ENCODE measurements at places on chromosomes 1 and 21.

DNA sequence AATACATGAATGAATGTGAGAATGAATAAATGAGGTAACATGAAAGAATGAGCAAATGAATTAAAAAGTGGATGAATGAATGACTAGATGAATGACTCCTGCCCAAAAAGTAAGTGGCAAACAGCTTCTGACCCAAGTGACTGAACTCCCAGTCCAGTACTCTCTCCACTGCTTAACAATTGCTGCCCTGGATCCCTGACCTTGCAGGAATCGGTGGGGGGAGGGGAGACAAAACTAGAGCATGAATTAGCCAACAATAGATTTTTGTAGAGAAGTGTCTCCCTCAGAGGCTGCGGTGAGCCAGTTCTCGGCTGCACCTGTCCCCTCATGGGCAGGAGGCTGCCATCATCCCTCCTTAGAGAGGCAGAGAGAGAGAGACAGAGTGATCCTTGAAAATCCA lies 5.9 kb upstream of the GRIK3 start:
- no peak for DNase-seq

GRCh38 chr1:41656825-41657500 lies 172.5 kb upstream of the EDN2 start:
- DNase-seq = no peak

DNA sequence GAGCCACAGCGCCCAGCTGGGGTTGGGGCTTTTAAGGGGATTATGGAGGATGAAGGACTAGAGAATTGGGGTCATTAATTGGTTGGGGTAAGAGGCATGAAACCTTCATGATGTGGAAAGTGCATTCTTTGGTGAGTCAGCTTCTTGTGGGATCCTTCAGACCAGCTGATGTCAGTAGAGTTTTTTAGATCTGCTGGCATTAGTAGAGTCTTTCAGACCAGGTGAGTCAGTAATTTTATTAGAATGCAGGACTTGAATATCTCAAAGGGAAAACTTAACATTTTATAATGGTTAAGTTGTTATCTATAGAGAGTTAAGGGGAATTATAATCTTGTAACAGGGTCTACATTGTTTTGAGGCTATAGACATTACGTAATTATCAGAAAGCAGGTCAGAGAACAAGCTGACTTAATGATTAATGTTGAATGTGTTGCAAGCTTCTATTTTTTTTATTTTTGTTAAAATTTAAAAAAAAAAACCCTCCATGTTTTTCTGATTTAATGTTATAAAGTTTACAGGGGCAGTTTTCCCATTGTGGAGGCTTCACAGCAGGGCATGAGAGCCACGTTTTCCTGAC lies 160.9 kb upstream of the FMN2 start:
- DNase-seq = no peak

GRCh38 chr1:212702672-212703071 lies 3.0 kb upstream of the BATF3 start:
- no peak for DNase-seq

DNA sequence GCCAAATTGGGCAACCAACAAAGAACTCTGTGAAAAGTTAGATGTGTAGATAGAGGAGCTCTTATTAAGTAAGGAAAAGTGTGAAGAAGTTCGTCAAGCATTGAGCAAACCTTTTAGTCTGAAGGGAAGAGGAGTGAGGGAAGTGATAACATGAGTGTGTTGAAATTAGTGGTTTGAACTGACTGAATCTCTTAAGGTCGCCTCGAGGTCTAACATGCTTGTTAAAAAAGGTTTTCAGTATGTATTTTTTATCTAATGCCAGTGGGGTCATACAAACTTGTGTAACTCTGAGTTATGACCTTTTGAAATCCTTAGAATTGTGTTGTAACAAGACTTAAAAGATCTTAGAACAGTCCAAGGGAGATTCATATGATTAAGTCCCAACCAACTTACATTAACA lies 34.1 kb downstream of the SOAT1 start:
- no peak for DNase-seq

DNA sequence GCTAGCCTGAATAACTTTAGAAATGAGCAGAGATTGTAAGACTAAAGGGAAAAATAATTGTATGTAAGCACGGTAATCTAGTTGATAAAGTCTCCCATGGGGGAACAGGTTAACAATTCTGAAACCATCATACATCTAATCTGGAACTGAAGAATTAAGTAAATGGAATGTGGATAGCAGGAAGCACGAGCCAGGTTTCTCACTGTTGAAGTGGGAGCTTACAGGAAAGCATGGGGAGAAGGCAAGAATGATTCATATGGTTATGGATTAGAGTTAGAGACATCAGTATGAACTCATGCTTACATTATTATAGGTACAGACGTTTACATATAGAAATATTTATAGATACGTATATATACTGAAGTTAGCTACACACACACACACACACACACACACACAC lies 83.0 kb downstream of the LEPR start:
- DNase-seq = no peak

All from CD4-positive, alpha-beta T cell treated with Interleukin-15 for 4 hours (primary cell).